ENCODE measurements at places on chromosomes 1 and 21.

DNA sequence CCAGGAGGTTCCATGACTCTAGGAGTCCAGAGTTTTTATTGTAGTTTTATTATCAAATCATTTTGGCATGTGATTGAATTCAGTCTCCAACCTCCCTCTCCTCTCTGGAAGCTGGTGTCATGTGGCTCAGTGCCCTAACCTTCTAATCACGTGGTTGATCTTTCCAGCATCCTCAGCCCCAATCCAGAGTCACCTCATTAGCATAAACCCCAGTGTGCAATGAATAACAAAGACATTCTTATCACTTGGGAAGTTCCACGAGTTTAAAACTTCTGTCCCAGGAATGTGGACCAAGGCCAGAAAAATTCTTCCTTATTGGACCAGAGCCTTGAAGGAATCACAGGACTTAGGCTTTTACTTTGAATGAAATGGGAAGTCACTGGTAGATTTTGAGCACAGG, 52.2 kb downstream of the KIRREL1 start:
- DNase-seq: peak; percentile 82

DNA sequence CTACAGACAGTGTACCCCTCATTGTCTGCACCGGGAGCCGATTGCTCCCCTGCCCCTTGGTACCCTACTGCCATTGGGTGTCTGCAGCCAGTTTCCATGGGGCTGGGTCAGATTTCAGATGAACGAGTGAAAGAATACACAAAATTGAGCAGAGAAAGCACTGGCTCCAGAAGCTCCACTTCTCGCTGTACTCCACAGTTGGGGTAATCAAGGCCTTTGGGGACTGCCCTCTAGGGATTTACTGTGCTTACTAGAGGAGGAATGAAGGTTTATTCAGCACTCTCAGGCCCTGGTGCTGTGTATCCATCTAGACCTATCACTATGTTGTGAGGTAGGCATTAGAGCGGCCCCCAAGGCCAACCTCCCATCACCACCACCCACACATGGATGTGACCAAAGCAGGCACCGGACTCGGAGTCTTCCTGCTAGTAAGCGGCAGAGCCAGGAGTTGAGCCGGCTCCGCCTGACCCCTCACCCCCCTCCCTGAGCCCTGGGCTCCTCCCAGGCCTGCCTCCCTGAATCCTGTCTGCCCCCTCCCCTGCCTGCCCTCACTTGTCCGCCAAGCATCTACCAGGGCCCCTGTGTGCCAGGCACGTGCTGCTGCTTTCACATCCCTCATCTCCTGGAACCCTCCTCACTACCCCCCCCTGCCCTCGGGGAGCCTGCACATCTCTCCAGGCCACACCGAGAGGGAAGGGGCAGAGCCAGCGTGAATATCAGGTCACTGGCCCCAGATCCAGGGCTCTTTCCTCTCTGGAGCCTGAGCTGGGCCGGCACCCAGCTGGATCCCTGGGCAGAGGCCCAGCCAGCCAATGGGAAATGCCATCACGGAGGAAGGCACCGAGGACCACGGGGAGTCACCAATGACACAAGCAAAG, 23.3 kb downstream of the KCNN3 start:
- DNase-seq: no peak

DNA sequence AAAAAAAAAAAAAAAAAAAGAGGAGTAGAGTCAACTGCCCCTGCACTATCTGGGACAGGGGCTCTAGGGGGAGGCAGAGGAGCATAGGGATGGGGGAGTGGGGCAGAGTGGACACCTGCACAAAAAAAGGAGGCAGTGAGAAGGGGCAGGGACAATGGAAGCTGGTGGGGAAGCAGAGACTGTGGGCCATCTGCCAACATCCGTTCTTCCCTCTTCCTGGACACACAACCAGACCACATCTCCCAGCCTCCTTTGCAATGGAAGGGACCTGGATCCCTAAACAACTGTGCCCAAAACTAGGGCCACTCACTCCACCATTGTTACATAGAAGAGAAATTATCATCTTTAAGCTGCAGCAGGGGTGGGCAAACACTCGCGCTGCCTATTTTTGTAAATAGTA, 38.4 kb downstream of the NEK2 start:
- DNase-seq: no peak

- DNase-seq: no peak
Observed at GRCh38 chr1:69401879-69402278, 165.8 kb upstream of the LRRC7 start.

GRCh38 chr1:112982853-112983536, 27.0 kb upstream of the SLC16A1 start:
- DNase-seq: no peak
